Jurkat, Clone E6-1 (cell line): ENCODE measurements at places on chromosomes 2 and 18.

- DNase-seq: no peak
These were observed 8.2 kb upstream of the OSGEPL1 start for GRCh38 chr2:189770590-189771322.

DNA sequence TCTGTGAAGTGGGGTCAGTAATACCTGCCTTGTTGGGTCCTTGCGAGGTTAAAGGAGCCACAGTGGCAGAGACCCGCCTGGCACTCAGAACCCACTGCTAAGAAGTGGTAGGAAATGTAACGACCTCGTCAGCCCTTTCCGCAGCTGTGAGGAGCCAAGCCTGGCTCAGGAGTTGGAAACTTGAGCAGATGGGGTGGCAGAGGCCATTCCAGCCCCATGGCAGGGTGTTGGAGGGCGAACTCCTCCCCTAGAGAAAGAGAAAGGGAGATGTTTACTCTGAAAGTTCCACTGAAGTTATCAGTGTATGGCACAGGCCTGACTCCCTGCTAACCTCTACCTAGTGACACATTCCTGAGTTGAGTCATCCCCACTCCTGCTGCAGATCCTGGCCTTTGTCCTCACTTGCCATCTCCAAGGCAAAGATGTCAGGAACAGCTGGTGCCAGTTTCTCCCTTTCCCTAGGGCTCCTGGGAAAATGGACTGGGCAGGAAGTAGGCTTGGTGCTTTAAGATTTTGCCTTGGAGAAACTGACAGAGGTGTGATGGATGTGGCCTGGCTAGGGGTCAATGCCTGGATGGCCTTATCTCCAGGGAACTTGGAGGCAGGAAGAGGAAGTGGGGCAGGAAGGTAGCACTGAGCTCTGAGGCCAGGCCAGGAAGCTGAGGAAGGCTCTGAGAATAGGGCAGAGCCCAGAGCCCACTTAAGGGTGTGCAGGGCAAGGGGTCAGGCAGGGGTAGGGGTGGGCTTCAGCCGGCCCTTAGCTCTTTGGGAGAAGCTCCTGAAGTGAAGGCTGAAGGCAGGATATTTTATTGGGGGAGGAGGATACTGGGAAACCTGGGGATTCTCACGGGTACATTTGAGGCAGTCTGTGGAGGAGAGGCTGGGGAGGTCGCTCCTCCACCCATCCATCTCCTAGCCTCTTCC lies 888 bp downstream of the VAMP5 start:
- DNase-seq: no peak

- no peak for DNase-seq
These were observed 94.8 kb upstream of the B3GNT7 start for GRCh38 chr2:231300722-231301076.

DNA sequence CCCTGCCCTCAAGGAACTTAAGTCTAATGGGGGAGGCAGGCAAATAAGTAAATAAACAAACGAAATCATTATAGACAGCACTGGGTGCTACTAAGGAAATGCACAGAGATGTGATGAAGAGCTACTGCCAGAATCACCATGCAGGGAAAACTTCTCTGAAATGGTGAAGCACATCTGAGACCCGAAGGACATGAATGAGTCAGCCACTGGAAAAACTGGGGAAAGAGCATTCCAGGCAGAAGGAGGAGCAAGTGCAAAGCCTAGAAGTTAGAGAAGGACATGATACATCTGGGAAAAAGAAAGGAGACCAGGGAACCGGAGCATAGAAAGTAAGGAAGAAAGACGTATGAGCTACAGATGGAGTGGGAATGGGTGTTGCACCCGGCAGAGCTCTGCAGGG lies 56.8 kb downstream of the TGFA start:
- DNase-seq: no peak

- no peak for DNase-seq
These were observed 317.9 kb upstream of the VRK2 start for GRCh38 chr2:57728691-57729090.
